HFF-Myc (cell line): ENCODE measurements at places on chromosomes 3 and 15.

DNA sequence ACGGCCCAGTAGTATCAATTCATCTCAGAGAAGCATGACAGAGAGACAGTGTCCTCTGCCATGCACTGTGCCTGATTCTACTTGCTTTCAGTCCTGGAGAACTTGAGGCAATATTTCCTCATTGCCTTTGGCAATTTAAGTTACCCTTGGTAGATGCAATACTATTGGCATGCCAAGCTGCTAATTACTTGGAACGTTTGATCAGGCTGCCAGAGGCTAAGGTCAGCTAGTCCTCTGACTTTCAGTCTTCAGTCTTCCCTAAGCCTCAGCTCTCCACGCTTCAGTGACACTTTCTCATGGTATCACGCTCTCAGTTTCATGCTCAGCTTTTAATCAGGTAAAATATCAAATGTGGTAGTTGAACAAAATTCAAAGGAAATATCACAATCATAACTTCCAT is 13.1 kb upstream of the OSBPL11 start:
- DNase-seq, result no peak

GRCh38 chr3:7172996-7173395 is 312.1 kb downstream of the GRM7 start:
- DNase-seq, result no peak

- no peak for DNase-seq
These were observed 336.8 kb downstream of the DIPK2A start for GRCh38 chr3:144308396-144308795.

DNA sequence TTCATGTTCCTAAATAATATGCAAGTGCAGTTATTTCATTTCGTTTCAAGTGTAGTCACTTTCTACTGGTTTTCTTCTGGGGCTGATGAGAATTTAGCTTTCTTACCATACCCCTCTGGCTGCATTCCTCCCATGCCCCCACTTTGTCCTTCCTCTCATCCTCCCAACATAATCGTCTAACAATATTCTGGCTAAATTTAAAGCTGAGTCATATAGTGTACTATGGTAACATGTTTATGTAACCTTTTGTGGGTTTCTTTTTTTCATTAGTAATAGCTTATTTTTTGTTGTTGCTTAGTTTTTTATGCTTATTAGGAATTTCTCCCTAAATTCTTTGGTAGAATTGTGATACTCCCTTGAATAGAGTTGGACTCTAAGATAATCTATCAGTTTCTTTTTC is 30.5 kb downstream of the DUT start:
- DNase-seq, result no peak

GRCh38 chr3:142152384-142152783 is 3.0 kb upstream of the TFDP2 start:
- DNase-seq, result no peak

- no peak for DNase-seq
These were observed 148.1 kb downstream of the NTRK3 start for GRCh38 chr15:88108477-88108876.

- DNase-seq, result no peak
These were observed 4.8 kb downstream of the IDH2 start for GRCh38 chr15:90097475-90097874.

DNA sequence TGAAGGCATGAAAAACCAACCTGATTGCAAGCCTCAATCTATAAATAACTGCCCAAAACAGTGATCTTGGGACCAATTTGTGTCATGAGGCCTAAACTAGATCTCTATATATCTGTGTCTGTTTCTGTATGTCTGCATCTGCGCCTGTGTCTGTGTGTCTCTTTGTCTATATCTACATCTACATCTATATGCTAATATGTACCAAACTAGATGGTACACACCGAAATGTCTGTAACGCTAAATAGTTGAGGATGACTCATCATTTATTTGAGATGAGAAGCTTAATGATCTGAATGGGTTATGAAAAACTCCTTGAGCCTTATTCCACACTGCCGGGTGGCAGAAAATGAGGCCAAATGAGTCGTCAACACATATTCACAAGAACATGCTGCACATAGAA is 982.3 kb downstream of the ROBO2 start:
- no peak for DNase-seq

GRCh38 chr15:31275331-31276262 is 51.0 kb upstream of the KLF13 start:
- DNase-seq, result no peak

- DNase-seq, result no peak
These were observed 7.4 kb upstream of the SLCO2A1 start for GRCh38 chr3:134037168-134037567.

GRCh38 chr3:6180171-6180570 is 680.7 kb upstream of the GRM7 start:
- DNase-seq, result no peak

- no peak for DNase-seq
These were observed 9.9 kb upstream of the TFDP2 start for GRCh38 chr3:142159083-142159740.

GRCh38 chr15:53670701-53671100 is 88.8 kb downstream of the WDR72 start:
- no peak for DNase-seq

DNA sequence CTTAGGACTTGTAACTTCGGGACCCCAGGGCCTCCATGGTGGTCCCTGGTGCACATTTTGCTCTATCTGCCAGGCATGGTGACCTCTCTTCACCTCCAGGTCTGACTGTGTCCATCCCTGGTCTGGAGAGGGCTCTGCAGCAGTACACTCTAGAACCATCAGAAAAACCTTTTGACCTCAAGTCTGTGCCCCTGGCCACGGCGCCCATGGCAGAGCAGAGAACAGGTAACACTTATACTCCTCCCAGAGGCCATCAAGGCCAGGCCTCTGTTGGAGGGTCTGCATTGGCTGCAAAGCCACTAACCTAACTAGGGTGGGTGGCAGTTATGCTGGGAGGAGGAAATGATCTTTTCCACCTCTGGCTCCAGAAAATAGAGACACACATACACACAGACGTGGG is 10.3 kb upstream of the HMCES start:
- DNase-seq, result no peak

GRCh38 chr15:31400222-31400927 is 73.7 kb downstream of the KLF13 start:
- DNase-seq, result no peak

GRCh38 chr3:105851176-105851575 is 17.6 kb downstream of the CBLB start:
- no peak for DNase-seq

- no peak for DNase-seq
These were observed 21.2 kb downstream of the GPR156 start for GRCh38 chr3:120263792-120264191.

GRCh38 chr3:13873818-13874217 is 6.1 kb downstream of the WNT7A start:
- DNase-seq, result no peak

- DNase-seq, result no peak
These were observed 30.2 kb upstream of the GREM1 start for GRCh38 chr15:32687556-32687955.

DNA sequence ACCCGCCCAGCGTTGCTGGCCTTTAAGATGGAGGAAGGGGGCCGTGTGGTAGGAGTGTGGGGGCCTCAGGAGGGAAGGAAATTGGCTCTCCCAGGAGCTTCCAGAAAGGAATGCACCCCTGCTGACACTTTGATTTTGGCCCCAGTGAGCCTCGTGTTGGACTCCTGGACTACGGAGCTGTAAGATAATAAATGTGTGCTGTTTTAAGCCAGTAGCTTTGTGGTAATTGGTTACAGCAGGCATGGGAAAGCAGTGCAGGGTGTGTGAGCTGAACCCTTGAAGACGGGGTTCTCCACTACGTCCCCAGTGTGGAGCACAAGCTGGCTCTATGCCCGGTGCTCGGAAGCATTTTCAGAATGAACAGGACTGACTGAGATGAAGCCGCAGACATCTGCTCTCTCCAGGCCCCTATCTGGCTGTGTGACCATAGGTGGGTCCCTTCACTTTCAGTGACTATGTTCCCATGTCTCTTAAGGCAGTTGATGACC is 22.9 kb upstream of the CGNL1 start:
- no peak for DNase-seq

GRCh38 chr3:195159814-195160165 is 111.2 kb downstream of the XXYLT1 start:
- DNase-seq, result no peak

DNA sequence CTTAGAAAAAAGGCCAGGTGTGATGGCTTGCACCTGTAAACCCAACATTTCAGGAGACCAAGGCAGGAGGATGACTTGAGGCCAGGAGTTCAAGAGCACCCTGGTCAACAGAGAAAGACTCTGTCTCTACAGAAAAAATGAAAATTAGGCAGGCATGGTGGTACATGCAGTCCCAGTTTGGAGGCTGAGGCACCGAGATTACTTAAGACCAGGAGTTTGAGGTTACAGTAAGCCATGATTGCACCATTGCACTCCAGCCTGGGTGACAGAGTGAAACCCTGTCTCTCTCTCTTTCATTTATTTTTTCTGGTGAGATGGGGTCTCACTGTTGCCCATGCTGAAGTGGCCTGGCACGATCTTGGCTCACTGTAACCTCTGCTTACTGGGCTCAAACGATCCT is 24.7 kb downstream of the IP6K1 start:
- DNase-seq, result no peak

DNA sequence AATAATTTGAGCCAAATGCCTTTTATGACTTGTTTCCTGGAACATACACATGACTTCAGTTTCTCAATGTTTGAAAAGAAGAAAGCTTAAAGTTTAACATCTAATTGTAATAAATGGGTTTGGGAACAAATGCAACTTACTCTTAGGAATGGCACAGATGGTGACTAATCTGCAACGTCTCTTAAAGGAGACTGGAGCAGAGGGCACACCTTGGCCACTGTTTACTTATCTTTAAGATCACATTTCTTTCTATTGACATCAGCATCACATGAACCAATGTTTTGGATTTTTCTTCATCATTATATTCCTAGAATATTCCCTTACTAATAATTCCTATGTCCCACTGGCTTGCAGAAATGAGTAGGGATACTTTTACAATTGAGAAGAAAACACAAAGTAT is 229.5 kb downstream of the CHL1 start:
- no peak for DNase-seq

GRCh38 chr15:85759376-85759775 is 35.3 kb downstream of the KLHL25 start:
- no peak for DNase-seq

- peak; percentile 24 for DNase-seq
These were observed 67.1 kb upstream of the MCTP2 start for GRCh38 chr15:94164202-94164807.

DNA sequence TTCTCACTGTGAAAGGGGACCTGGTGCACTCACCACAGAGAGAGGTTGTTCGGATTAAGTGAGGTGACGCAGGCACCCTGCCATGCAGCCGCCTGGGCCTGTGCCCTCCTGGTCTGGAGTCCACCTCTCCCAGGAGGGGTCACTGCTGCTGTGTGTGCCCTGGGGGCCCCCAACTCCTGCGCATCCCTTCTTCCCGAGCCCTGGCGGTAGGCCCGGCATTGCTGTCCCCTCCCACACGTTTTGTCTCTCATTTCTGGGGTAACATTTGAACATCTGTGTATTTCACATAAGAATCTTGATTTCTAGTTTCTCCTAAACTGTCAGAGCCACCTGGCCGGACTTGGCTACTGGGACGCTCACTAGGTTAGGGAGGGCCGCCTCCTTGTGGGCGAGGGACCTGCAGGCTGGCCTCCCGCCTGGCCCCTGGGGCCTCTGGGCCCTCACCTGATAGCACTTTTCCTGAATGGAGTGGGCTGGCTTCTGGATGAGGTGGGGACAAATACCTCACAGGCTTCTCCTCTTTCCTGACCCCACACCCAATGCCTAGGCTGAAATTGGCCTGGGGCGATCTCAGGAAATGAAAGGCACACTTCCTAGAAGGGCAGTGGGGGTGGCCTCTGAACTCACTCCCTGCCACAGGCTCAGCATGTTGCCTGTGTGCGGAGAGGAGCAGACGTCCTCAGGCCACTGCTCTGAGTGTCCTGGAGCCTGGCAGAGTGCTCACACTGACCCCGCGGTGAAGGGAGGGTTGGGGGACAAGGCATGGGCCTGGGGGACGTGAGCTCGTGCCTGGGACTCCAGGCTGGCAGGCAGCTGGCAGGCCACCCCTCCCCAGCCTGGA is 104.2 kb upstream of the PRR23E start:
- DNase-seq, result no peak

DNA sequence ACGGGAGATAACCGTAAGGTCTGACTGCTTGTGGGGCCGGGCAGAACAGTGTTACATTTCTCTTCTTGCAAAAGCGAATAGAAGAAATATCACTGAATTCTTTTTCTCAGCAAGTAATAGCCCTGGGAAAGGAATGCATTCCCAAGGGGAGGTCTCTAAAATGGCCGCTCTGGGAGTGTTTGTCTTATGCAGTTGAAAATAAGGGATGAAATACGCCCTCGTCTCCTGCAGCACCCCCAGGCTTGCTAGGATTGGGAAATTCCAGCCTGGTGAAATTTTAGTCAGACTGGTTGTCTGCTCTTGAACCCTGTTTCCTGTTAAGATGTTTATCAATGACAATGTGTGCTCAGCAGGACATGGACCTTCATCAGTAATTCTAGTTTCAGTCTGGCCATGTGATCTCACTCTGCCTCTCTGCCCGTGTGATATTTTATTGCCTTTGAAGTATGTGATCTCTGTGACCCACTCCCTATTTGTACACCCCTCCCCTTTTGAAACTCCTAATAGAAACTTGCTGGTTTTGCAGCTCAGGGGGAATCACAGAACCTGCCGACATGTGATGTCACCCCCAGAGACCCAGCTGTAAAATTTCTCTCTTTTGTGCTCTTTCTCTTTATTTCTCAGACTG is 715.6 kb downstream of the ROBO1 start:
- DNase-seq, result no peak

DNA sequence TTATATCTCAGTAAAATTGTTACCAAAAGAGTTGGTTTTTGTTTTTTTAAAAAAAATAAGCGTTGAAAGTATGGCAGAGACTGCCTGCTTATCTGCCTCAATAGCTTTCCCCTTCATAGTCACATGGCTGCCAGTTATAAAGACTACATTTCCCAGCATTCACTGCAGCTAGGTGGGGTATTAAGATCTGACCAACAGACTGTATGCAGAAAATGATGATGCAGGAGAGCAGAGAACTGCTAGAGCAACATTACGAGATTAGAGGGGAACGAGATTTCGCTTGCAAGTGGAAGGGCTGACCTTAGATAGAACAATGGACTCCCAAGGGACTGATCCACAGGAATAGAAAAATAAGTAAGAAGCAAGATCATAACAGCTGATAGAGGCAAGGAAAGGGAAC is 14.3 kb downstream of the RHOA start:
- DNase-seq, result no peak

DNA sequence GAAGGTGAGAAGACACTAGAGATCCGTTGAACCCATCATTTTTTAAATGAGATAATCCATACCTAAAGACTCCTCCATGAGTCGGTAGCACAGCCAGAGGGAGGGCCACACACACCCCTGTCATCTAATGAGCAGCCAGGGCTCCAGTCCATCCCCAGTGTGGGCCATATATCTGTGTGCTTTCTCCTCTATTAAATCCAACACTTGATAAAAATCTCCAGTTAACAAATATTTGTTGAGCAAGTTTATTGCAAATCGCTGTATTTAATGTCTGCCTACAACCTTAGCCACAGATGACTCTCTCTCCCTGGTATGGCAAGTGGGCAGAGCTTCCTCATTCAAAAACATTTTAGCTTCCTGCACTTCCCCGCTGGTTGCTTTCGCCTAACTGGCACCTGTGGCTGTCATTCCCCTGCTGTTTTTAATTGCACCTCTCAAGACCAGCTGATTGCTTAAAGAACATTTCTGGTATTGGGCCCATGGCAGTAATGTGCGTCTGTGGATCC is 82.8 kb downstream of the SMAD3 start:
- no peak for DNase-seq
